A673 (cell line): ENCODE measurements at places on chromosomes 4 and X. TPM values are rescaled to one million over a fixed set of nuclear protein-coding genes. Genes with fewer than 3 reads are reported as not detected.

Gene FATE1
- total RNA-seq: 0.45 TPM in 1 of 2 replicates, not detected in the other

GRCh38 chr4:151643564-151643963 lies 117.2 kb downstream of the GATB start:
- DNase-seq: no peak

Gene CMC4
- total RNA-seq: 5.9 and 6.4 TPM in 2 replicates

Gene FAM47A
- total RNA-seq: not detected in 2 replicates

Gene FRG1
- 62.8 and 69.8 TPM in 2 replicates for total RNA-seq

- DNase-seq: peak; percentile 1
Observed at GRCh38 chr4:91325495-91325894, 978.3 kb upstream of the GRID2 start.

Gene ATP8A1
- 0.28 and 0.90 TPM in 2 replicates for total RNA-seq

DNA sequence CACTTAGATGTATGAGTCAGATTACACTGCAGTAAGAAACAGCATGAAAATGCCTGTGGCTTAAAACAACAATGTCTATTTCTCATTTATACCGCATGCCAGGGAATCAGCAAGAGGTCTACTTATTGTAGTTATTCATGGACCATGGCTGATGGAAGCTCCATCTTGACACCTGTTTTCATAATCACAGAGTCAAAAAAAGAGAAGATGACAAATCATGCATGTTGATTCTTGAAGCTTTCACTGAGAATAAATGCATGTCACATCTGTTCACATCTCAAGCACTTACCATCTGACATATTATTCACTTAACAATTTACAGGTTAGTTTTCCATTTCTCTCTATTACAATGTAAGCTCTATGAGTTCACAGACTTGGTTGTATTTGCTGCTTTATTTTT lies 194.2 kb upstream of the SLITRK2 start:
- DNase-seq: no peak

- DNase-seq: peak; percentile 34
Observed at GRCh38 chr4:77044461-77045150, 31.2 kb downstream of the CCNI start.

DNA sequence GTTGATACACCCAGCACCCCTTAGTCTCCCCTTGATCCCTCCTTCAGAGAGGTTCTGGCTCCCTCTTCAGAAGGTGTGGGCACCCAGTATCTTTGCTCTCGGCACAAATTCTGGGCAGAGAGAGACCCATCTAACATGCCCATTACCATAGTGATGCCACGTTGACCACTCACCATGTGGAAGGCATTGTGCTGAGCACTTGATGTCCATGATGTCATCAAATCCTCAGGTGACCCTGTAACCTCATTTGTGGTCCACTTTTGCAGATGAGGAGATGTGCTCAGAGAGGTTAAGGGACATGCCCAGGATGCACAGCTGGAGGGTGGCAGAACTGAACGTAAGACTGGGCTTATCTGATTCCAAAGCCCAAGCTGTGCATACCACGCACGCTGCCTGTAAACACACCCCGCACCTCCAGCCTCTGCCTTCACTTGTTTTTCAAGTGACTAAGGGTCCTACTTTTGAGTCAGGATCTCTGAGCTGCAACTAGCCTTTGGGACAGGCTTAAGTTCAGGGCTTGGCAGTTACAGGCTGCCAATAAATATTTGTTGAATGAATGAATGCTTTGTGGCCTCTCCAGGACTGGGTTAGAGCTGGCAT lies 55.2 kb downstream of the HTRA3 start:
- DNase-seq: no peak

GRCh38 chrX:15714529-15714928 lies 23.5 kb upstream of the CA5B start:
- peak; percentile 23 for DNase-seq

Gene CXCL3
- total RNA-seq: 0.24 and 0.50 TPM in 2 replicates

GRCh38 chr4:81422595-81422994 lies 49.1 kb downstream of the RASGEF1B start:
- no peak for DNase-seq

DNA sequence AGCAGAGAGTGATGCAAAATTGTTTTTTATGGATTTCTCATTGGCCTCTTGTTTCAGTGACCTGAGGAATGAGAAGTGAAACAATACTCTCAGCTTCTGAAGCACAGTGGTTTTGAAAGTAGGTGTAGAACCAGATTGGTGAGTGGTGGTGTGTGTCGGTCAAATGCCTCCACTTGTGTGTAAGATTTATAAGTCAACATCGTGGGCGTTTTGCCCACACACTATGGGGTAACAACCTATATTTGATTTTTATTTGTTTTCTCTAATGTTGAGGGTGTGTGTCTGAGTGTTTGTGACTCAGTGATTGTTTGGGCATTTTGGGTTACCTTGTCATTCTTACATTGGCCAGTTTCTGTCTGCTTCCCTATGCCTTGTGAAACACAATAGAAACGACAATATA lies 23.3 kb downstream of the ADGRL3 start:
- DNase-seq: no peak

DNA sequence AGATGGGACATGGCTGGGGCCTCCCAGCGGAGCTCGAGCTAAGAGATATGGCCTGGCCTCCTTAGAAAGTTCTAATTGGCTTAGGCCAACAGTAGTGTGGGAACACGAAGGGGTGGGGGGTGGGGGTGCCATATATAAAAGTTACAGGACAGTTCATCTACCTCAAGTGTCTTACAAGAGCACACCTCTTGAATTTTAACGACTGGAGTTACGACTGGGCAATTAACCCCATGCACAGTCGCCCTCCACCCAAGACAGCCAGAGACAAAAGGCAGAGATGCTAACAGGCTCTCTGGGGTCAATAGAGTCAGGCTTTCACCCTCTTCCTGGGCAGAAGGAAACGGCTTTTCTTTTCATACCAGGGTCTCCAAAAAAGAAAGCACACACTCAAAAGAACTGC lies 302.2 kb downstream of the BCOR start:
- no peak for DNase-seq

DNA sequence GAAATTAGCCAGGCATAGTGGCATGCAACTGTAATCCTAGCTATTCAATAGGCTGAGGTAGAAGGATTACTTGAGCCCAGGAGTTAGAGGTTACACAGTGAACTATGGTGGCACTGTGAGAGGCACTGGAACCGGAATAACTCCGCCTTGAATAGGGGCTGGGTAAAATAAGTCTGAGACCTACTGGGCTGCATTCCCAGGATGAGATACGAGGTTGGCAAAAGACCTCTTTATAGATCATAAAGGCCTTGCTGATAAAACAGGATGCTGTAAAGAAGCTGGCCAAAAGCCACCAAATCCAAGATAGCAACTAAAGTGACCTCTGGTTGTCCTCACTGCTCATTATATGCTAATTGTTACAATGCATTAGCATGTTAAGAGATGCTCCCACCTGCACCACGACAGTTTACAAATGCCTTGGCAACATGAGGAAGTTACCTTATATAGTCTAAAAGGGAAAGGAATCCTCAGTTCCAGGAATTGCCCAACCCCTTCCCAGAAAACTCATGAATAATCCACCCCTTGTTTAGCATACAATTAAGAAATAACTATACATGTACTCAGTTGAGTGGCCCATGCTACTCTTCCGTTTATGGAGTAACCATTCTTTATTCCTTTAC lies 88.6 kb downstream of the CENPC start:
- DNase-seq: no peak

DNA sequence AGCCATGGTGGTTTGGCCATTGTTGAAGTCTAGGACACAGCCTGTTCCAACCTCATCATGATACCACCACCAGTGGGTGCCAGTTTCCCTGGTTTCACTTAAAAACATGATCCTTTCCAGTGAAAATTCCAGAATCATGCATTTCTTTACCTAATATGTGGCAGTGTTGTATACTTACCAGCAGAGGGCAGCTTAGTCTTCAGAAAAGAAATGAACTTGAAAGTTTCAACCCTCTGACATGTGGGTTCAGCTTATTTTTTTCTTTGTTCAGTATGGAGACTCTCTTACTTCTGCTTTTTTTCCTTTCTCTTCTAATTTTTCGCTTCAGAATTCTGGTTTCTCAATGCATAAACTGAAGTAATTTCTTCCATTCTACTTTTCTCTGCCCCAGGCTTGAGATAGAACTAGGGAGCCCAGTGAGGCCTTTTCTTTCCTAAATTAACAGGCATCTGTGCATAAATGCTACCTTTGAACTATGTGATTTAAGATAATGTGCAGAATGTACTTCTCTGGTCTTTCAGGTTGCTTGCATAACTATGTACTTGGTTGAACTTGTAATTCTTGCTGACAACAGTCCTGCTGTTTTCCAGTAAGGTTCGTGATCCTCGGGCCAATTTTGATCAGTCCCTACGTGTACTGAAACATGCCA lies 10.7 kb downstream of the LIAS start:
- peak; percentile 92 for DNase-seq

DNA sequence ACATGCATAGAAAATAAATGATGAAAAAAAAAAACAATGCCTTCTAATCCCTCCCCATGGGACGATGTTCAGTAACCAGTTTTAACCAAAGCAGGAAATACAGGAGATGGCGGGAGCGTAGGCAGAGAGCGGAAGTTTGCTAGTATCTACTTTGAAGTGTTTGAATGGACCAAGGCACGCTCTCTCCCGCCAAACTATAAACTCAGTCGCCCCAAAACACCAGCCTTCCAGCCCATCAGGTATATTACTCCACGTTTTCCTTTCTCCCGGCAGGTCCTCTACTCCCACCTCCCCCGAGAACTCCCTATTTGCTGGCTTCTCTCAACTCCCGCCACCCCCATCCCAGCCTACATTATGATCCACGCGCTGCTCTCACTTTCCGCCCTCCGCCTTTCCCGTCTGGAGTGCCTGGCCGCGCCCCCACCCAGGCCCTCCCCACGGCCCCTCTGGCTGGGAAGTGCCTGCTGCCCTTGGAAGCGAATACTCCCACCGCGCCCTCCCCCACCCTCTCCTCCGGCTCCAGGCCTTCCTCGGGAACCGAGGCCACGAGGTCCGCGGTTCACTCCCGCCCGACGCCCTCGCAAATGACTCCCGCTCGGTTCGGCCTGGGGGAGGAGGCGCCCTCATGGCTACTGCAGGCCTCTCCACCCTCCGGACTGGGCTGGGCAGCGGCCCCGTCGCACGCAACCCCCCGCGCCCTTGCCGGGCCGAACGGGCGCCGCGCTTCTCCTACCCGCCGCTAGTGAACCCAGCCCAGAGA lies 723 bp downstream of the DHX15 start:
- peak; percentile 75 for DNase-seq

Gene CXCL8
- 2.5 and 2.7 TPM in 2 replicates for total RNA-seq

- DNase-seq: no peak
Observed at GRCh38 chrX:8044947-8045346, 117.7 kb upstream of the PNPLA4 start.

DNA sequence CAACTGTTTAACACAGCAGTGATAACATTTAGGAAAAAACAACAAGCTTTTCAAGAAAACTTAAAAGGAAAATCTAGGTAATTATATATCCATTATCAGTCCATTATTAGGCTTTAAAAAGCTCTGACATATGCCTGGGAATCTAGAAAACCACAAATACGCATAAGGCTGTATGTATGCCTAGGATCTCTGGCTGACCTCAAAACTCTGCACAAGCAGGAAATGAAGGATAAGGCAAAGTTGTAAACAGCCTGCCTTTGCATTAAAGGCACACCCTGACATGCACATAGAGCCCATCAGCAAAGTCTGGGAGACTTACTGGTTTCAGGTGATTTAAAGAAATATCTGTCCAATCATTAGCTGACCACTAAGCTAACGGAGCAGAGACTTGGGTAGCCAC lies 14.0 kb downstream of the TIMP1 start:
- no peak for DNase-seq

DNA sequence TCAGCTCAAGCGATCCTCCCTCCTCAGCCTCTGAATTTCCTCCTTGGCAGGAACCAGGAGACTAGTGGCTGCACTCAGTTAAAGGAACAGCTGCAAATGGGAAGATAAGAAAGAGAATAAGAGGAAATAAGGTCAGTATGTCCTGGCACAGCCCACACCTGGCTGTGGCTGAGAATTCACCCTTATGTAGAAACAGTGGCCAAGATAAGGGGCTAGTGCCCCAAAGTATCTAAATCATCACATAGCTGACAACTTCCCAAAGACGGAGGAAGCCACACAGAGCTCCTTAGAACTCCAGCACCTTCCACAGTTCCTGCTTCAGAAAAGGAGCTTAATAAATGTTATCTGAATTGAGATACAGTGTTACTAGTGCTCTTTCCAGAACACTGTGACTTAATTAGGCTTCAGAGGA lies 2.3 kb upstream of the CHIC2 start:
- DNase-seq: no peak

- DNase-seq: no peak
Observed at GRCh38 chr4:35520059-35520458, 724.3 kb downstream of the ARAP2 start.

DNA sequence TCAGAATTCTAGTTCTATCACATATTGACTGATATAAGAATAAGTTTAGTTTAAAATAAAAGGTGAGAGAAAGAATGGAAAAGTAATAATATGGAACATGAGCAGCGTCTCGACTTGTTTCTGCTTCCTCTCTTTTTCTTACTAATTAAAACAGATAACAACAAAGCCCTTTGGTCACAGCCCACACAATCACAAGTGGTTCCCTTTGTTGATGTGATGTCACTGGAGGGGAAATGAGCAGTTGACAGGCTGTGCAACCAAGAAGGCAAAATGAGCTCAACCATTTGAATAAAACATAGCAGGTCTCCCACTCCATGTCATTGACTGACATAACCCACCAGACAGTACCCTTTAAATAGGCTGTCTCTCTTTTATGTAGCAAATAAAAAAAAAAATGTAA lies 342.5 kb upstream of the MAGEB2 start:
- peak; percentile 14 for DNase-seq

GRCh38 chrX:82218361-82218760 lies 1016.5 kb downstream of the SH3BGRL start:
- DNase-seq: peak; percentile 52

Gene AKAP4
- not detected in 2 replicates for total RNA-seq

DNA sequence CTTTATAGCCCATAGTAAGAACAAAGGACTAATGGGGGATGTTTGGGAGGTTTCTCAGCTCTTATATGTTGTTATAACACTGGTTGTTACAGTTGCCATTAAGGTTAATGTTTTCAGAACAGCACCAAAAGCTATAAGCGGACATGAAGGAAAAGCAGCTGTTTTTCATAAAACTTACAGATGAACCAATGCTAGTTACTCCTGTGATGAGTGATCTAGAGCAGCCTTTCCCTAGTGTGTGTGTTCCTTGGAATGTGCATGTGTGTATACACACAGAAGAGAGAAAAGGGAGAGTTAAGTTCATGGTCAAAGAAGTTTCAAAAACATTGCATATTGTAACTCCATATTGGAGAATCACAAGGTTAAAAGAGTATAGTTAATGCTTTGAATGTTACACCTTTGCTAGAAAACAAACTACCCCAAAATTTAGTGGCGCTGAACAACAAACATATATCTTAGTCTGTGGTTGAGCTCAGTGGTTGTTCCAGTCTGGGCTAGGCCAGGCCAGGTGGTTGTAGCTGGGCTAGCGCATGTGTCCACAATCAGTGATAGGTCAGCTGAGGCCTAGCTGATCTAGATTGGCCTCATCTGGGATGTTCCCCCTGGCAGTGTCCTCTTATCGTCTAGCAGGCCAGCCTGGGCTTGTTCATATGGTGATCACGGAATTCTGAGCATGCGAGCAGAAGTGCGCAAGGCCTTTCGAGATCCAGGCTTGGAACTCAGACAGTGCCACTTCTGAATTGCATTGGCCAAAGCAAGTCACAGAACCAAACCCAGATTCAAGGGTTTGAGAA lies 151.0 kb downstream of the NHS start:
- no peak for DNase-seq

- DNase-seq: no peak
Observed at GRCh38 chr4:23028875-23029274, 336.1 kb downstream of the GBA3 start.
